ENCODE measurements at places on chromosomes 6 and 20.

- no peak for DNase-seq
Observed at GRCh38 chr20:59932616-59933295, 681 bp downstream of the SYCP2 start.

DNA sequence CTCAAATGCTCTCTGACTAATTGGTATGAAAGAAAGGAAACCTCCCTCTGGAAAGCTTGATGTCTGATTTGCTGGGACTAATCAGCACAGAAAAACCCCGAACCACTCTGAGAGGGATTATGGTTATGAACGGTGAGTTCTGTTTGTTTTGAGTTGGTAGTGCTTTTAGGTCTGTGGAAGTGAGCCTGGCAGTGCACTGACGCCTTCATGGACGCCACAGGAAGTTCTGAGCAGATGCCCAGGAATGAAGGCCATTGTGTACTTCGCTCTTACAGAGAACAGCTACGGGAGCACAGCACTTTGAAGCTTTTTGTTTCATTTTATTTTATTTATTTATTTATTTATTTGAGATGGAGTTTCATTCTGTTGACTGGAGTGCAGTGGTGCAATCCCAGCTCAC lies 754.1 kb downstream of the QKI start:
- DNase-seq, result no peak

DNA sequence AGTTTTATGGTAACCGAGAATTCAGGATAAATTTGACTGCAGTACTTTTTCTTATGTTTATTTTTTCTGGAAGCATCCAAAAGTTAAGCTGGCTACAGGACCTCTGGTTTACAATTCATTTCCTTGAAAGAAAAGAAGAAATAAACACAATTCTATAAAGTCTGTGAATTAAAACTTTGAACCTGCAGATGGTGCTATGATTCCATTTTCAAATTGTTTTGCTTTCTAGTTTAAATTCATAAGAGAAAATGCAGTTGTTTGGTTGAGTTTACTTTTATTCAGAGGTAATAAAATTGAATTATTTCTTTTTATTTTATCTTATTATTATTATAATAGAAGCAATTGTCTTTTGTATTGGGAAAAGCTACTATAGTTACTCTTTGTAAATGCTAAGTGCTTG lies 1.8 kb upstream of the VIP start:
- no peak for DNase-seq

- DNase-seq, result no peak
Observed at GRCh38 chr6:116101302-116101718, 657 bp downstream of the NT5DC1 start.

GRCh38 chr20:11429168-11429567 lies 488.5 kb upstream of the BTBD3 start:
- DNase-seq, result no peak

- no peak for DNase-seq
Observed at GRCh38 chr6:76441875-76442274, 369.4 kb upstream of the IMPG1 start.

- DNase-seq, result no peak
Observed at GRCh38 chr20:32474009-32474716, 111.0 kb downstream of the NOL4L start.

GRCh38 chr6:79261666-79262065 lies 27.2 kb upstream of the HMGN3 start:
- no peak for DNase-seq

DNA sequence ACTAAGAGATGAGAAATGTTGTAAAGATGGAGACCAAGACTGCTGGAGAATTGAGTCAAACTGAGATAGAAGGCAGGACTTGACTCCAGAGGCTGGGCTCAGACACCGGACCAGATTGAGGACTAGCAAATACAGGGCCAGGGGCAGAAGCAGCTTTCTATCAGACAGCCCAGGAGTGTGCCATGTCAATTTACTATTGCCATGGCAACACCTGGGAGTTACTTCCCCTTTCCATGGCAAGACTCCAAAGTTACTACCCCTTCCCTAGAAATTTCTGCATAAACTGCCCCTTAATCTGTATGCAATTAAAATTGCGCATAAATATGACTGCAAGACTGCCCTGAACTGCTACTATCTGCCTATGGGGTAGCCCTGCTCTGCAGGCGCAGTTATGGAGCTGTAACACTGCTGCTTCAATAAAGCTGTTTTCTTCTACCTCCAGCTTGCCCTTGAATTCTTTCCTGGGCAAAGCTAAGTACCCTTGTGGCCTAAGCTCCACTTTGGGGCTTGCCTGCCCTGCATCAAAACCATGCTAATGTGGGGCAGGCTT lies 90.1 kb upstream of the EDN1 start:
- no peak for DNase-seq

DNA sequence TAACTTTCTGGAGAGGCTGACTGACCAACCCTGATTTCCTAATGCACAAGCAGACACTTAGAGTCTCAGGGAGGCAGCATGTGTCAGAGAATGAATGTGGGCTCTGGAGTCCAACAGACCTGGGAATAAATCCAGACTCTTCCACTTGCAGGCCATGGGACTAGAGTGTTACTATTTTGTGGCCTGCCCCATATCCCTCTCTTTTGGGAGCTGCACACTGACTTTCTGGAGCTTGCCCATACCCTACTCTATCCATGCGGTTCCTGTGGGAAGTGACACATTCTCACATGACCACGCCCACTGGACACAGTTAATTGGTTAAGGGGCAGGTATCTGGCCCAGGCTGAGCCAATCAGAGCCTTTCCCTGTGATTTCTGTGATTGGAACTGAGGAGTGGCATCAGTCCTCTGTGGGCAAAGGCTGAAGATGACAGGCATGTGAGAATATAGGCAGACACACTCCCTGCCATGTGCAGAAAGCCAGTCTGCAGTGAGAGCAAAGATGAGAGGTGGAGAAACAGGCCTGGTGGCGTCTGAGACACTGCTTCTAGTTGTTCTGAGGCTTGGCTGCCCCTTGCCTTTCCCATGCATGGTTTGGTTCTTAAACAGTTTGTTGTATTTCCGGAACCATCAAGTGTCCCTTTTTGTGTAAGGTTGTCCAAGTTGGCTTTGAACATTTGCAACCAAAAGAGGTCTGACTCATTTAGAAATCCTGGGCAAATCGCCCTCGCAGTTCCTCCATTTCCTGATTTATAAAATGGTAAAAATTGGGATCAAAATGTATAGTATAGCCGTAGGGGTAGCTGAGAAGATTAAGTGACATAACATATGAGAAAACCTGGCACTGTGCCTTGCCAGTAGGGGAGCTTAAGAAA lies 125.6 kb downstream of the CDC5L start:
- DNase-seq, result no peak

GRCh38 chr6:105748737-105749161 lies 337.4 kb upstream of the PRDM1 start:
- DNase-seq, result no peak

DNA sequence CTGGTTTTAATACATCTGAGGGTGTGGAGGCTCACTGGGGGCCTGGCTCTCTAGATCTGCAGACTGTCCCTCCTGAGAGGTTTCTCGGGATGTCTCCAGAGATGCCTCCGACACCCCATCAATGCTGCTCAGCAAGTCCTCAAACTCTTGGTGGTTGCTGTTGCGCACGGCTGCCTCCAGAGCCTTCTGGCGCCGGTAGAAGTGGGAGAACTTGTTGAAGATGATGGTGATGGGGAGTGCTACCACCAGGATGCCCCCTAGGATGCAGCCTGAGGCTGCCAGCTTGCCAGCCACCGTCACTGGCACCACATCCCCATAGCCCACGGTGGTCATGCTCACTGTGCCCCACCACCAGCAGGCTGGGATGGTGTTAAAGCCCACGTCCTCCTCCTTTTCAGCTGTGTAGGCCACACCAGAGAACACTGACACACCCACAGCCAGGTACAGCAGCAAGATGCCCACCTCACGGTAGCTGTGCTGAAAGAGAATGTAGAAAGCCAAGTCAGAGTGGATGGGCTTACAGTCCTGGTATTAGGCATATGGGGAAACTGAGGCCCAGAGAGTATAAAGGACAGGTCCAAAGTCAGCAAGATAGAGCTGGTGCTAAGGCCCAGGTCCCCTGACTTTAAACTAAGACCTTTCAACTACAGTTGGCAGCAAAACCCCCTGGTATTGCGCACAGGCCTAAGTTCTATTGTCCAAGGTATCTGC lies 5.9 kb downstream of the KCNS1 start:
- DNase-seq, result no peak

GRCh38 chr6:144689503-144690040 lies 404.4 kb downstream of the UTRN start:
- no peak for DNase-seq

DNA sequence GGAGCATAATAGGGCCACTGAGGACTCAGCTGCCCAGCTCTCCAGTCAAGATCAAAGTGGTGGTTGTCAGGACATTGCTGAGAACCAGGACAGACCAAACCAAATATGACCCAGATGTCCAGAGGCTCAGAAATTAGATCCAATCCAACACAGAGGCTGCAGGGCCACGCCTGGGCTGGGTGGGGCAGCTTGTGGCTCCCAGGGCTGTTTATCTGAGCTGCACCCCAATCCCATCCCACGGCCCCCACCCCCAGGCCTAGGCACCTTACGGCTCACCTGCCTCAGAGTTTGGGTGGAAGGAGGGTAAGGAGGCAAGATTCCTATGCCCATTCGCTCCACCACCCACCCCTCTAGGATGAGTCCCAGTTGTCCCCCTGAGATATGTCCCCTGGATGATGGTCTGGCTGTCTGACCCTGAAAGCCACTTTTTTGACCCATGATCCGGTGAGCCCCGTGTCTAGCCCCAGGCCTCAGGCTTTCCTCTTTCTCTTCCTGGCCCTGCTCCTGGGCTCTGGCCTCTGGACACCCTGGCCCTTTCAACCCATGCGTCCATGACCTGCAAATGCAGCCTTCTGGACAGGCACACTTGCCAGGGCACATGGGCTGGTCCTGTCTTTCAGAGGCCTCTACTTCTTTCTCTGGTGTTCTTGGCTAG lies 40.0 kb downstream of the CPXM1 start:
- no peak for DNase-seq

GRCh38 chr6:10531503-10531902 lies 10.4 kb downstream of the GCNT2 start:
- DNase-seq, result no peak

DNA sequence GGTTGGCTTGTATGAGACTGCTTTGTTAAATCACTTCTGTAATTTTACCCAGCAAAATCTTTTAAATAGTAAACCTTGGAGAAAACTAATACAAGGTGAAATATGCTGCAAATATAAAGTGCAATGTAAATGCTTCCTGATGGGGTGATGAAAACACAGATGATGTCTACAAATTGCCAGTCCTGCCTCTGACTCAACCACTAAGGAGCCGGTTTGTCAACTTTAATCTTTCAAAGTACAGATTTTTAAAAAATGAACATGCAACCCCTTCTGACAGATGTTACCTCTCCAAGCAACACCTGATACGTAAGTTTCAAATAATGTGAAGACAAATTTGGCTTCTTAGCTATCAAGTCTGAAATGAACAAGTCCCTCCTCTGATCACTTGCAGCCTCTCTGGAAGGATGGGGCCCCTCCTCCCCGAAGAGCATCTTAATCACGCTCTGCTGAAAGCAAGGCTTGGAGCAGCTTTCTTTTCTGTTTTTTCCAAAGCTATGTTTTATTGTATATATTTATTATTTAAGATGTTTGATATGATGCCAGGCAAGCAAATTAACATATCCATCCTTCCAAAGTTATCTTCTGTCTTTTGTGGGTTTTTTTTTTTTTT lies 196.0 kb downstream of the MYLK4 start:
- DNase-seq, result no peak

GRCh38 chr6:4550227-4550597 lies 226.0 kb upstream of the CDYL start:
- no peak for DNase-seq

GRCh38 chr6:68638230-68638900 lies 3.3 kb downstream of the ADGRB3 start:
- no peak for DNase-seq

- no peak for DNase-seq
Observed at GRCh38 chr6:90098001-90098531, 198.6 kb downstream of the BACH2 start.

GRCh38 chr20:33897313-33897912 lies 86.3 kb downstream of the CHMP4B start:
- no peak for DNase-seq

DNA sequence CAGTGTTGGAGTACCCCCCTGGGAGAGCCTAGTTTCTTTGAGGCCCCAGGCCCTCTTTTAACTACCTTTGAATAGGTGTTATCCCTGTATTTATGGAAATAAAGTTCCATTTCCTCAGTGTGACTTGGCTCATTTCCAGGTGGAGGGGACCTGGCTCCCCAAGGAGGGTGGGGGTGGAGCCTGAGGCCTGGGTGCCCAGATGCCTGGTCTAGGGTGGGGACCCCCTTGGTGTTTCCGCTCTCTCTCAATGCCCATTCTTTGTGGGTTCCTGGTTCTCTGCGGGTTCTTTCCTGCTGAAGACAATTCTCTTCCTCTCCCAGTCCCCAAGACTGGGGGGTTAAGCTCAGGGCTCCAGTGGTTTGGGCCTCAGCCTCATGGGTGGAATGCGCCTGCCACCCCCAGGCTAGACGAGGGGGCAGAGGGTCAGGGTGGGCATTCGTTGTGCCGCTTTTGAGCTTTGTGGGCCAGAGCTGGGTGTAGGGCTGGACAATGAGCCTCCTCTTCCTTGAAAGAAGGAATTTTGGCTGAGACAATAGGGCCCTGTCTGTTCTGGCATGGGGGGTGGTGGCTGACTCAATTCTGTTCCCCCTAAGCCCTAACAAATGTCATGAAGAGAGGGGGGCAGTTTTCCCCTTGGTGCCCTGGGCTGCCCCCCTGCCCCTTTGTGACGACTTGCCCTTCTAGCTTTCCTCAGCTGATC lies 686 bp upstream of the EGFL8 start:
- no peak for DNase-seq

DNA sequence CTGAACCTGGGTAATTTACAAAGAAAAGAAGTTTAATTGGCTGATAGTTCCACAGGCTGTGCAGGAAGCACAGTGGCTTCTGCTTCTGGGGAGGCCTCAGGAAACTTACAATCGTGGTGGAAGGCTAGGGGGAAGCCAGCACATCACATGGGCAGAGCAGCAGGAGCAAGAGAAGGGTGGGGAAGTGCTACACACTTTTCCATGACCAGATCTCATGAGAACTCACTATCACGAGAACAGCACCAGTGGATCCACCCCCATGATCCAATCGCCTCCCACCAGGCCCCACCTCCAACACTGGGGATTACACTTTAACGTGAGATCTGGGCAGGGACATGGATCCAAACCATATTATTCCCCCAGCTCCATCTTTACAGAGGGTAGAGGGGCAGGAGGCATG lies 166.4 kb downstream of the NFATC2 start:
- DNase-seq, result no peak

- DNase-seq, result no peak
Observed at GRCh38 chr6:11230158-11231107, 2.0 kb downstream of the NEDD9 start.

DNA sequence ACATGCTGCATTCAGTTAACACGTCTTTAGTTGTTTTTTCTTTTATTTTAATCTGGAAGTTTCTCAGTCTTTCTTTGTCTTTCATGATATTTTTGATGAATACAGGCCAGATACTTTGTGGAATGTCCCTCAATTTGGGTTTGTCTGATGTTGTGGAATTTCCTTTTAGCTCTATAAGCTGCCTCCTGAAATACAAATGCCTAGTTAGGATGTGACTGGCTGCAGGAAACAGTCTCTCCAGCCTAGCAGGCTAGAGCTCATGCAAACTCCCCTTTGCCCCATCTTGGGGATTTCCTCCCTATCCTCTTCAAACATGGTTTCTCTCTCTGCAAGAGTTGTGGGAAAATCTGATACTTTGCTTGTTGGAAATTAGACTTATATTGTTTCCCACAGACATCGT lies 89.3 kb upstream of the JAG1 start:
- DNase-seq, result no peak

Measured in activated T-cell treated with anti-CD3 and anti-CD28 coated beads for 24 hours (primary cell).